BE2C (cell line): ENCODE measurements at places on chromosomes 16 and 17.
A peak's percentile ranks its signal among the peaks of the same experiment; 100 is the strongest.

DNA sequence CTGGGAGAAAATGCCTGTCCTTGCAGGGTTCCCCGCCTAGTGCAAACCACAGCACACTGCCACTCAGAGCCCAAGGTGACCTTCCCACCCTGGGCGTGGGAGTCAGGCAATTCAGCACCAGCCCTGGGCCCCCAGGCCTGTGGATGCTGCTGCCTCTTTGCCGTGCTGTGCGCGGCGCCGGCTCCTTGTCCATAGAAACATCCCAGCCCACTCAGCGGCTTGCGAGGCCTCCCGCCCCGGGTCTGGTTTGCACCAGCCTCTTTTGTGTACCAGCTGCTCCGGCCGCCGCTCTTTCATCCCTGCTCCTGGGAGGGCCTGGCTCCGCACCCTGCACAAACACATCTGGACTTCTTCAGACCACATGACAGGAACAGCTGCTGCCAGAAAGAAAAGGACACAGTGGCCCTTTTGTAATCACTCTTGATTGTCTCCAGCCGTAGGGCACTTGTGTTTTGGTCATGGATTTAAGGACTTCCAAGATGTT, 75.4 kb upstream of the SDK2 start:
- DNase-seq = peak; percentile 96

DNA sequence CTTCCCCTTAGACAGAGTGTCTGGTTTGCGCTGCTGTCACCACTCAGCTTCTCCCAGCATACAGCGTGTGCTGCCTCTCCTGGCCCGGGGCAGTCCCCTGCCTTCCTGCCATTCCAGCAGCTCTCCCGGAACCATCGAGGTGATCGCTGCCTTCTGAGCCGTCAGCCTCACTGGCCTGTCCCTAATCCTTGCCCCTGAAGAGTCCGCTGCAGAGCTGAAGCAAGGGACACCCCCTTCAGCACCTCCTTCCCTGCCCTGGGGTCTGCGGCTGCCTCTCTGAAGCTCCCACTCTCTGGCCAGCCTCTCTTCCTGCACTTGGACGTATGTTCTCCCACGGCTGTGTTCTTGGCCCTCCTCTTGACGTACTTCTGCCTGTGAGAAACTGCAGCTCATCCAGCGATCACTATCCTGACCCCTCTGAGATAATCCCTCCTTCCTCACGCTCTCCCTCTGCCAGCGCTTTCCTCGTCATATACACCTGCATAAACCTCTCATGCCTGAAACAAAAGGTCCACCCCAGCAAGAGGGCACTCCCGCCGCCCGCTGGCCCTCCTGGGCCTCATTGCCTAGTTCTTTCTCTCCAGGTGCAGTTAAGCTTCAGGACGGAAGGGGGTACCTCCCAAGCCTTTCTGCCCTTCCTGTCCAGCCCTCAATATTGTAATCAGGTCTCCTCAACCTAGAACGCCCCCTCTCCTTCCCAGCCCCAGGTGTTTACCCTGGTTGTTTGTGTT, 220.6 kb upstream of the CHMP6 start:
- DNase-seq = no peak

DNA sequence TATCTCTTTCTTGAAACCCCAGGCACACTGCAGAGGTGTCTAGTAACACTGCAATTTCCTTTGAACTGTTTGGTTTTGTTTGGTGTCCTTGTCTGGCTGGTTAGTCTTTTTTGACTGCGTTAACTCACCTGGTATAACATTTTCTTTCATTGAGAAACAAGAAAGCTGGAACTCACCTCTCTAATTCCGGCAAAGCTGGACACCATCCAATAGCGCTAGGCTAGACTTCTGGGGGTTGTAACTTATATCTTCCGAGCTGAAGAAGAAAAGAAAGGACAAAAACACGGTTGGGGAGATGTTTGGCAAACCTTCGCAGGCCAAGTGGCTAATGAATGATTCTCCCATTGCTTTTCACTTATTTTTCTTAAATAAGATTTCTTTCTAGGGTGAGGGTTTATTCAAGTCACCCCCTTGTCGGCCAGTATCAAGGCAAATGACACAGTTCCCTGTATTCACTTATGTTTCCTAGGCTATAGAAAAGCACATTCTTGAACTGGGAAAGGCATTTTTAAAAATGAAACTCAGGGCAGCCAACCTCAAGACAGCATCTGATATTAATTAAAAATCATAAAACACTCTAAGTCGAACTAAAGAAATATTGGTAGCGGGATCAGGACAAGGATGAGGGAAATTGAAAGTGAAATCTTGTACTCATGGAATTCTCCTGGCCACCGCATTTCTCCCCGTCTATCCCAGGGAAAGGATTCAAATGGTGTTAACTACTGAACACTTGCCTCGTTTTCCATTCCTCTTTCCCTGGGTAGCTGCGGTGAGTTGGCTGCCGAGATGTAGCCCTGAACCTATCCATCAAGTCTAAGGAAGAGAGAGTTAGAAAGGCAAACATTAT, 95.9 kb upstream of the ZFHX3 start:
- DNase-seq = no peak

DNA sequence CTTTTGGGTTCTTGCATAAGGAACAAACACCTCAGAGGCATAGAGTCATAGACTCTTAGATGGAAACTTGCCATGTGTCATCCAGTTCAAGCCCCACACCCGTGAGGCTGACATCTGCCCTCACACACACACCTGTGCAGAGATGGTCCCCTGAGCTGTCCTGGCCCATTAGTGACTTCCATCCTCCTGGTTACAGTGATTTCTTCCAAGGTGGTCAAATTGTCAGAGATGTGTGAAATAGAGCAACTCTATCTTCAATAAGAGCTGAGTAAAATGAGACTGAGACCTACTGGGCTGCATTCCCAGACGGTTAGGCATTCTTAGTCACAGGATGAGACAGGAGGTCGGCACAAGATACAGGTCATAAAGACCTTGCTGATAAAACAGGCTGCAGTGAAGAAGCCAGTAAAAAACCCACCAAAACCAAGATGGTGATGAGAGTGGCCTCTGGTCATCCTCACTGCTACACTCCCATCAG, 342.2 kb upstream of the TNRC6C start:
- no peak for DNase-seq

DNA sequence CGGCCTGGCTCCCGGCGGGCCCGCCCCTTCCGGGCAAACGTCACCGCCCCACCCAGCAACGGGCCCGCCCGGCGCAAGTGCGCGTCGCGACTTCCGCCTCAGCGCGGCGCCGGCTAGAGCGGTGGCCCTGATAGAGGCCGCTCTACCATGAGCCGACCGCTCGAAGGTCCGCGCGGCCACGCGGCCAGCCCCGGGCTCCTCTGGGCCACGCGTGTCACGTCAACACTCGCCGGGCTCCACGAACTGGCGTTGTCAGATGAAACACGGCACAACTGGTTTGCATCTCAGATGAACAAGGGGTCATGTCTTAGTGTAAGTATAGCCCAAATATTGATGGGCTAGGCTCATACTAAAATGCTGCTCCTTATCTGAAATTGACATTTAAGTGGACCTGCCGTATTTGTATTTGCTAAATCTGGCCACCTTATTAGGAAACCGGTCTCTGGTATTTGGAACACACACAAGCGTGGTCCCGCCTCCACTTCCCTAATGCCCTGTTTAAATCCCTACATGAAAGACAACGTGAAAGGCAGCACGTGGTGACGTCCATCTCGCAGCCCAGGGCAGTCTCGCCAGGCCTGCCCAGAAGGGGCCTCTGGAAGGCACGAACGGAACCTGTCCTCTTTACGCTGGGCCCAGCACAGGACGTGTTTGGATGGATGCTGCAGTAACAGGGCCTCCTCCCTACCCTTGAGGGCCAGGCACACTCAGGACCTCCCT, at the start of gene ZNF598:
Gene ZNF598, minus strand, starts transcription at position 31 of the 720 bp plus-strand sequence.
- peak; percentile 91 for DNase-seq

DNA sequence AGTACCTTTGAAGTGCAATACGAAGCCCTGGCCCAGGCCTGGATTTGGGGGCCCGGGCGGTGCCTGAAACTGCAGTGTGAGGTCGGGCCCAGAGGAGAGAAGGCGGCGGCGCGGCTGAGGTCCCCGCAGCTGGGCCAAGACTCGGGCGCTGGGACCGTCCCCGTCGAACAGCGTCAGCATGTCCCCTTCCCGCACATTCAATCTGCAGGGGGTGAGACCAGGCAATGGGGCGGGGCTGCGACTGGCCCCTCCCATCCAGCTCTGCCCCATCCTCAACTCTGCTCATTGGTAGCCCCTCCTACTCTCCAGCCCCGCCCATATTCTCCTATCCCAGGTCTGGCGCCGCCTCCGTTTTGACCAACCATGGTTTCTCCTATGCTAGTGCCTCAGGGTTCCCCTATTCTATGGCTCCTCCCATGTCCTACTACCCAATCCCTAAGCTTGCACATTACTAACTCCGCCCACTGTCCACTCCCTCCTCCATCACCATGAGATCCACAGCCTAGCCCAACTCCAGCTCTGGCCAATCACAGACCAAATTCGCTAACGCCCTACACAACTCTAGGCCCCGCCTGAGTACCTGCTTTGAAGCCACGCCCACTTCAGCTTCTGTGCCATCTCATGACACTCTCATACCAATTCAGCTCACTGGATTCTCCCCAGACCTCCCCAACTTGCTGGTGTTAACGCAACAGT, 14.4 kb upstream of the CDIPT start:
- peak; percentile 88 for DNase-seq

GRCh38 chr16:23240994-23241393, 58.4 kb downstream of the SCNN1G start:
- DNase-seq = no peak

DNA sequence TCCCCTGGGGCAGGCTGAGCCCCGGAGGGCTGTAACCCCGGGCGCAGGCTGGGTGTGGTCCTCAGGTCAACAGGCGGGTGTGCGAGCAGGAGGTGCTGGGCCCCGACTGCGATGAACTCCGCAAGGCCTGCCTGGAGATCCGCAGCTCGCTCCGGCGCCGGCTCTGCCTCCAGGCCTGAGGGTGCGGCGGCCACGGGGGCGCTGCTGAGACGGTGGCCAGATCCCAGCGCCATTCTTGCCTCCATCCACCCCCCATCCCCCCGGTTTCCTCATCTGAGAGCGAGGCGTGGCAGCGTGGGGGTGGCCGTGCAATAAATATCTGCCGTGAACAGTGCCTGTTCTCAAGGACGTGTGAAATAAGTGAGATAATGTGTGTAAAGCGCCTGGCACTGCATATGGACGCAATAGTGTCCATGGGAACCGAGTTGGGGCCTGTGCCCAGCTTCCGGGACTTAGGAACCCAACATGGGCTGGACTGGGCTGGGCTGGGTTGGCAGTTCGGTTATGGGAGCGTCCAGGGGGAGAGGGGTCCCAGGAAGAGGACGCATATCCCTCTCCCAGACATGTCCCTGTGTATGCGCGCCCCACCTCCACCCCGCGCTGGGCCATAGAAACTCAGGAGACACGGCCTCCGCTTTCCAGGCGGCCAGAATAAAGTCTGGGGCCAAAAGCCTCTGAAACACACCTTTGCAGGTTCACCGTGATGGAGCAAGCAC, 15.0 kb downstream of the ZNF213 start:
- peak; percentile 85 for DNase-seq

DNA sequence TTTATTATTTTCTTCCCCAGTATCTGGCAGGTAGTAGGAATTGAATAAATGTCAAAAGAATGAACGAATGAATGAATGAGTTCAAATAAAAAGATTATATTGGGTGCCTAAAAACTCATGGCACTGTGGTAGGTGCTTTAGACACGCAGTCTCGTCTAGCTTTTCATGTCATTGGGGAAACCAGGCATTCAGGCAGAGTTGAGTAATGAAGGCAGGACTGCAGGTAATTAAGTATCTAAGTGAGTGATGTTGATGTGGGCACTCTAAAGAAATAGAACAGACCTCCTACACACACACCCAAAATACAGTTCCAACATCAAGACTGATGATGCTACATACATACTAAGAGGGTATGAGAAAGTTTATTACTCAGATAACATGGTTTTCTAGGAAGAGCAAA, 96.6 kb downstream of the ZNF18 start:
- DNase-seq = no peak

GRCh38 chr17:47192554-47192953, 3.5 kb upstream of the CDC27 start:
- DNase-seq = no peak

GRCh38 chr17:12898110-12898509, 108.8 kb downstream of the ARHGAP44 start:
- no peak for DNase-seq

GRCh38 chr17:496761-497160, 144.2 kb upstream of the RPH3AL start:
- no peak for DNase-seq

- DNase-seq = no peak
These were observed 8.9 kb upstream of the DNAJA2 start for GRCh38 chr16:46982335-46982734.

GRCh38 chr17:42675348-42675964, 1.3 kb downstream of the PLEKHH3 start:
- peak; percentile 63 for DNase-seq

- no peak for DNase-seq
These were observed 4.6 kb downstream of the SEC14L5 start for GRCh38 chr16:4962716-4963115.

DNA sequence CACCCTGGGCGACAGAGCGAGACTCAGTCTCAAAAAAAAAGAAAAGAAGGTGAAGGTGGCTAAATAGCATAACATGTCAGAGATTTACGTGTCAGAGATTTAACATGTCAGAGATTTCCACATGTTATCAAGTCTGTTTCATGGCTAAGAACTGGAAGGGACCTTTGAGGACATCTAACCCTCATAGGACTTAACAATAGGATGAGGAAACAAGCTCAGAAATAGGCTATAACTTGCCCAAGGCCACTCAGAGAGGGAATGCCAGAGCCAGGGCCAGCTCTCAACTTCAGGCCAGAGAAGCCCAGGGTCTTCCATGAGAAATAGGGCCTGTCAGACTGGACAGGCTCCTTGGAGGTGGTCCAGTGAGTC, 26.8 kb upstream of the ZNF629 start:
- no peak for DNase-seq
